Suppressor macrophage (primary cell): ENCODE measurements at places on chromosomes 12 and 14.

DNA sequence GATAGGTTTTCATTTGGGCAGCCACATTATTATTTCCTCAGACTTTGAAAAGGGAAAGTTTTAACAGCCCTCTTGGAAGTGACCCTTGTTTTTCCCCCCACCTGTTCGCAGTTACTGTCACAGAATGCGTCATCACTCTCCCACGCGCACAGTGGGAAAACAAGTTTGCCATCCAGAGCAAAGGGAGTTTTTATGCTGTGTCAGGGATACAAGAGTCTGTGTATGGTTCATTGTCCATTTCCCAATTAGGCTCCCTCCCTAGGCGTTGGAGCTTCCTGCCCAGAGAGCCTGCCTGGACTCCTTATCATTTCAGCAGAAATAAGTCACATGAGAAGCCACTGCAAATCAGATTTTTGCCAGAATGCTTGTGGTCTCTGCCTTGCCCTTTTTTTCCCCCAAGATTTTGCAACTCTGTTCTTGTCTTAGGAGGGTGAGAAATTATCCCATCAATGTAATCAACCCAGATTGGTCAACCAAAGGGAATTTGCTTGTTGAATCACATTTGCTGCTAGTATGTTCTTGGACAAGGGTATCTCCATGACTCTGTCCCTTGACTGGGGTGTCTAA lies 104.1 kb downstream of the IGF1 start:
- DNase-seq: no peak

DNA sequence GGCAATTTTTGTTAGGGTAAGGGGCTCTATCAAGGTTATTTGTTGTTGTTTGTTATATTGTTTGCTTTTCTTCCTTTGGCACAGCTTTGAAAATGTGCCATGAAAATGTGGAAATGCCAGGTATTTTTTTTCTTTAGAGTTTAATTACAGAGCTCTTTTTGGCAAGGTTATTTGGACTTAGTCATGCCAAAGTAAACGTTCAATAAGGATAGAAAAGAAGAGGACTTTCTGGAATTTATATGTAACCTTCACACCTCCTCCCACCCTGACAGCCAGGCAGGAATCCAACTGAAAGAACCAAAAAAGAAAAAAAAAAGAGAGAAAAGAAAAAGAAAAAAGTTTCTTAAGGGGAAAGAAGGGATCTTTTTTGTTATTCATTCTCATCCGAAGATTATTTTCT lies 217.8 kb downstream of the KITLG start:
- no peak for DNase-seq

DNA sequence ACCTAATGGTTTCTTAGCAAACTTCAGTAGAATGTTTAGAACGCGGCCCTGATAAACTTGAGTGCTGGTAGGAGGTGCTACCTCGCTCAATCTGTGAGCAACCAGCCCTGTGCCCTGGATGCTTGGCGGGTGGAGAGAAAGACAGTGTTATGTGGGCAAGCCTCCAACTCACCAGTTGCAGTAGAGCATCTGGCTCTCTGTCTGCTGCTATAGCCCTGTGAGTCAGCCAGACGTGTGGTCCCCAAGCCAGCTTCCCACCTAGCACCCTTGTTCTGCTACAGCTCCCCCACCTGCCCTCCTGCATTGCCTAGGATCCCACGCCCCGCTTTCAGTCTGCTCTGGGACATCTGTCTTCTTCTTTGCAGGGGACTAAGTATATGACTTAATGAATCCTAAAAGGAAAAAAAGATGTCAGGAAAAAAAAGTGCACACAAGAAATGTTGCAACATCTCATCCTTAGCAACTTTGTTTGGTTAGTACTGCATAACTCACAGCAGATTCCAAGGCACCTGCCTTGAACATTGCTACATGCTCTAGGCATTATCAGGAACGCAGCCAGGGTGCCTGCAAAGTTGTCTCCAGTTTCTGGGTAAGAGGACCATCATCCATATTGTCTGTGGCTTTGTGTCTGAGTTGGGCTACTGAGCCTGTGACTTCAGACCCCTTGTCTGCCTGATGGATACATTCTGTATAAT lies 13.6 kb downstream of the SNRNP35 start:
- no peak for DNase-seq

- DNase-seq: no peak
Measured at GRCh38 chr12:28388879-28389278, 198.6 kb downstream of the CCDC91 start.

- DNase-seq: no peak
Measured at GRCh38 chr12:67531501-67531900, 117.0 kb upstream of the DYRK2 start.

- no peak for DNase-seq
Measured at GRCh38 chr12:81542065-81543010, 216.8 kb downstream of the PPFIA2 start.

- DNase-seq: no peak
Measured at GRCh38 chr12:9975614-9976013, 4.4 kb downstream of the CLEC12A start.

- no peak for DNase-seq
Measured at GRCh38 chr12:102691773-102692555, 211.6 kb upstream of the IGF1 start.

DNA sequence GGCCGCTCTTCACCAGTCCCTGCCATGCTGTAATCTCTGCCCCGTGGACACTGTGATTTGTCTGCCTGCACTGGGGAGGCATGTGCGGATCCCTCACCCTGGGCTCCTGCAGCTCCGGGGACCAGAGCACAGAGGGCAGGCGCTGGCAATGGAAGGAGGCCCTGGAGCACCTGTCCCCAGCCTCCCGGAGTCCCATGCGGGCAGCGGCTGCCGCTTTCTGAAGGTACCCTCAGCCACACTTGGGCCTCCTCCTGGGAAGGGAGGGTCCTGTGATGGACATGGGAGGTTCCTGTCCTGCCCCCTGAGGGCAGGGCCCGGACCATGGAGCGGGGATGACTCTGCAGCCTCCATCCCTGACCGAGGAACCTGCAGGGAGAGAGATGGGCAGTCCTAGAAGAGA lies 297.4 kb upstream of the SFSWAP start:
- no peak for DNase-seq

DNA sequence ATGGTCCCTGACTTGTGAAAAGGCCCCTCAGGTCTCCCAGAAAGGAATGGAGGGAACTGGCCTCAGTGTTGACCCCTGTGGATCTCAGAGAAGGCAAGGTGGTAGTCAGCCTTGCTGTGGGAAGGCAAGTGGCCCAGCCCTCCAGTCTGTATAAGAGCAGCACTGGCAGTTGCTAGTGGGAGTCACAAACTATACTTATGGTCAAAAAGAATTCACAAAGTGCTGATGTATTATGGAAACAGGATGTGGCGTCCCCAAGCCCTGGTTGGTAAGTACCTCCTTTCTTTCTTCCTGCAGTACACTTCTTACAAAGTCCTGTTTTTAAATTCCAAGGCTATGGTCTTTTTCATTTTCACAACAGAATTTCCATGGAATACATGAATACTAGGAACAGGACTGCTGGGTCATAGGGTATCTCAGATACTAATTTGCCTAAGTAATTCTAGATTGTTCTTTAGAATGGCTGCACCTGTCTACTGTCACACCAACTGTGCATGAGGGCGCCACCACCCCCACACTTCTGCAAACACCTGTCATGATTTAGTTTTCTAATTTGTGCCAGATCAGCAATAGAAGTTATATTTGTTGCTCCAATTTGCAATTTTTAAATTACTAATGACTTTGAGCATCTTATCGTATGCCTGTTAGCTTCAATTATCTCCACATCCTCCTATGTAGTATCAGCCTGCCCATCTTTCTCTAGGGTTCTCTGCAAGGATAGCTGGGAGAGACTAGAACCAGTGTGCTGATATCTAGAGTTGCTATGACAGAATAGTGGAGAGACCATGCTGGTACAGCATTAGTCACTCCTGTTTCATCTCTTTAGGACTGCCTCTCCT lies 40.7 kb upstream of the TMEM263 start:
- no peak for DNase-seq

GRCh38 chr12:11714626-11715025 lies 65.2 kb downstream of the ETV6 start:
- DNase-seq: no peak

DNA sequence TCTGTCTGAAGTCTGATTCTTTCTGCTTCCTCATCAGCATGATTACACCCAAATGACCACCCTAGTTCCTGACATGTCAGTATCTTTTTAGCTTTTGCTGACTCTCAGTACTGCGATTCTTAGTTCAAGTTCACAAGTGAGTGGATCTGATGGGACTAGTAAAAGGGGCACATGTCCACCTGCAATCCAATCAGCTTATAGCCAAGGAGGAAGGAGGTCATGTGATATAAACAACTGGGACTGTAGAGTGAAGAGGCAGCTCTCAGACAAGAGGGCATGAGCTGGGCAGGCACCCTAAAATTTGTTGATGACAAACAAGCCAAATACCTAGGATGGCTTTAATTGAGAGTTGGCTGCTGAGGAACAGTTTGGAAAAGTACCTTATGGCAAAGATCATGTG lies 68.1 kb upstream of the OTOGL start:
- no peak for DNase-seq

GRCh38 chr12:97006585-97006984 lies 99.5 kb downstream of the NEDD1 start:
- DNase-seq: no peak

DNA sequence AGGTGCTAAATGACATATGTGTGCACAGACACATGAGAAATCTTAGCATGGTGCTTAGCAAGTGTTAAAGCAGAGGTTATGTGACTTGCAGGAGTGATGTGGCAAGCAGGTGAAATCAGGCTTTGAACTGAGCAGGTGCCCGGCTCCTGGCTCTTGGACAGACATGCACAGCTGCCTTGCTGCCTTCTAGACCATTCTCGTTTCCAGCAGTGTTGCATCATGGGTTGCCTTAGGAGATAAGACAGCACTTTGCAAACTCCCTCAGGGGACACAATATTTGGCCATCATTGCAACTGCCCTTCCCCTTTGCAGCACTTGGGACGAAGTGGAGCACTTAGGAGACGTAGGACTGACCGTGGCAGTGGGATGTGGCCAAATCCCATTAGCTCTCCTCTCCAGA lies 17.2 kb upstream of the GSC start:
- no peak for DNase-seq
